ENCODE measurements at places on chromosomes 1 and 21.
A peak's percentile ranks its signal among the peaks of the same experiment; 100 is the strongest.

DNA sequence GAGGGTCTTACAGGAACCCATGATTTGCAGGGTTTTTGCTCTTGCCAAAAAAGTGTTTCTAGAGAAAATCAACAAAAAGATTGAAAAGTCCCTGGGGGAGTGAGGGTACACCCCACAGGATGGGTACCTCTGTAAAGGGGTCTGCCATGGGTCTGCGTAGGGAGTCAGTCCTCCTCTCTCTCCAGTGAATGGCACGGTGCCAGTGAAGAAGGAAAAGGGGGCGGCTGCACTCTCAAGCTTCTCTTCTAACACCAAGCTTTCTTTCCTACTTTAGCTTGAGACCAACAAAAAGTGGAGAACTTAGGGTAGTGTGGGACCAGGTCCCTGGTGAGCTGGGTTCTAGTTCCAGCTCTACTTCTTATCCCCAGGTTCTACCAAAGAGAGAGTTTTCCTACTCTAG, 87.4 kb downstream of the GLUL start:
- no peak for DNase-seq

- no peak for DNase-seq
Measured at GRCh38 chr1:201533836-201534235, 5.1 kb upstream of the NAV1 start.

- DNase-seq = no peak
Measured at GRCh38 chr1:68633141-68633919, 136.4 kb upstream of the DEPDC1 start.

DNA sequence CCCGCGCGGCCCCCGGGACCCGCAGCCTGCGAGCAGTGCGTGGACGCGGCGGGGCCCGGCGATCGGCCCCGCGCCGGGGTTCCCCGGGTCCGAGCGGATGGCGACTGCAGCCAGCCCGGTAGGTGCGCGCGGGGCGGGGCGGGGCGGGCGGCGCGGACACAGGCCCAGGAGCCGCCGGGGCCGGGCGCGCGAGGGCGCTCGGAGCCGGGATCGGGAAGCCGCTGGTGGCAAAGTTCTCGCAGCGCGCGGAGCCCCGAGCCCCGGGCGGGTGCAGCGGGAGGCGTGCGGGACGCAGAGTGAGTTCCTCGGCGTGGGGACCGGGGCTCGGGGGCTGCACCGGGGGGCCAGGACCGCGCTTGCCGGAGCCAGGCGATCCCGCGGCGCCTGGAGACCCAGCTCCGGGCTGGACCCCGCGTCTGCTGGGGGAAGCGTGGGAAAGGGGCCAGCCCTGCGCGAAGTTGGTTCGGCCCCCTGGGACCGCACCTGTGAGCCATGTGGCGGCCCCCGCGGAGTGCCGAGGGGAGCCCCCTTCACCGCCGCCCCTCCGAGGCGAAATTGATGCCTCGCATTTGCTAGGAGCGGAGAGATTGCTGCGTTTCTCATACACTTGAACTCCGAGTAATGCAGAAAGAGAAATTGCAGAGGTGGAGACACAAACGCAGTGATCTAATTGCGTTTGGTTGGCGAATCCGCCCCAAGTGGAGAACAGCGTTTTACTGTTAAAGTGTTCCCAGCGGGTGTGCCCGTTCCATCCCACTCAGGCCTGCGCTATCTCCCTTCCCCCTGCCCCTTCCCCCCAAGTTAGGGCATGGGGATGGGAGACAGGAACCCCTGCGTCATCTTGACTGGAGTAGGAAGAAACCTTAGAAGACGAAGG, 228.9 kb upstream of the TMEM51 start:
- peak; percentile 52 for DNase-seq

DNA sequence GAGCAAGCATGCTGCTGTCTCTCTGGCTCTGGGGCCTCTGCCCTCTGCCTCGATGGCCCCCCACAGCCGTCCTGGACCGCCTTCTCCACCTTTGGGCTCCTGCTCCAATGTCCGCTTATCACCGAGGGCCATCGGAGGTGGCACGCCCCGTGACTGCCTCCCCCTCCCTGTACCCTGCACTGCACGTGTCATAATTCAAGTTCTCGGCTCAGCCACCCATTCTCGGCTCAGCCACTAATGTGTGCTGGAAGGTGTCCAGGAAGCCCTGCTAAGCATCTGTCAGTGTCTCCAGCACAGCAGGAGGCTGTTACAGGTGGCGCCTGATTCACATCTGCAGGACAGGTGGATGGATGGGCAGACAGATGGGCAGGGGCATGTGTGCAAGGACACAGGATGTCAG, 45.5 kb downstream of the TP73 start:
- DNase-seq = no peak
